ENCODE measurements at places on chromosomes 4 and X. TPM values are rescaled to one million over a fixed set of nuclear protein-coding genes. Genes with fewer than 3 reads are reported as not detected.

Gene MAGEA12
- not detected for total RNA-seq

Gene GABRB1
- total RNA-seq = under 0.01 TPM

Gene PAK3
- total RNA-seq = not detected

Gene FDCSP
- total RNA-seq = not detected

Gene CLDN34
- total RNA-seq = not detected

Measured in placental epithelial cell (primary cell).